ENCODE measurements at places on chromosomes 3 and 15. TPM values are rescaled to one million over a fixed set of nuclear protein-coding genes. Genes with fewer than 3 reads are reported as not detected.

GRCh38 chr15:60945196-60945595 lies 283.9 kb downstream of the RORA start:
- no peak overlapping the region for H3K27ac ChIP-seq
- H3K36me3 ChIP-seq = no peaks in the 10 kb centered on the region
- no peaks in the 10 kb centered on the region for H3K27me3 ChIP-seq
- no peak for DNase-seq
- H3K4me3 ChIP-seq = no peak overlapping the region

DNA sequence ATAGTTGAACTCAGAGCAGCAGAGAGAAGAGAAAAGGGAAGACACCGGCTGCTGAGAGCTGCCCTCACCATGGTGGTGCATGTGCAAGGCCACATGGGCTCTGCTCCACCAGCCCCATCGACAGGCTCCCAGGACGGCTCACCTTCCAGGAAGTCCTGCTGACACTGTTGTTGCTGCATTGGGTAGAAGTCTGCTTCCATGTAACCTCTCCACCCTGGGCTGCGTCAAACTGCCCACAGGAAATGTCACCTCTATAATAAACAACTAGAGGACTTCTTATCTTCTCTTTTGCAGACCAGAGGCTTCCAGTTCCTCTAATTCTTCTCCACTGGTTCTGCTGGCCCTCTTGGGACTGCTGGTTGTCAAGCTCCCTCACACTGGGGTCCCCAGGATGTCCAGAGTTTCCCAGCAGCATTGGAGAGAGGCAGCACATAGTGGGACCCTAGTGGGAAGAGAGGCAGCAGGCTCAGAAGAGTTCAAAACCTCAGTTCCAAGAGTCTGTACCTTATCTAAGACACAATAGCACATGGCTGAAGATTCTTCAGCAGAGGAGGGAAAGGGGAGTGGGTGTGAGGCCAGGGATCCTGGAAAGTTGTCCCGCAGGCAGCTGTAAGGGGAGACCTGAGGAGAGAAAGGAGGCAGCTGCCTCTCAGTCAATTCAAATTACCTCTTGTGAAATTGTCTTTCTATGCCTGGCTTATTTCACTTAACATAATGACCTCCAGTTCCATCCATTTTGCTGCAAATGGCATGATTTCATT lies 5.8 kb upstream of the CCR3 start:
- no peaks in the 10 kb centered on the region for H3K36me3 ChIP-seq
- H3K4me3 ChIP-seq = no peak overlapping the region
- H3K27ac ChIP-seq = no peak overlapping the region

- no peak overlapping the region for H3K4me3 ChIP-seq
- H3K36me3 ChIP-seq = no peaks in the 10 kb centered on the region
- DNase-seq = no peak
- peaks cover 6% of the 10 kb centered on the region for H3K4me1 ChIP-seq
Measured at GRCh38 chr3:53078656-53079055, 32.8 kb upstream of the SFMBT1 start.

- peaks cover 3% of the 10 kb centered on the region for H3K4me1 ChIP-seq
- H3K27ac ChIP-seq = no peak overlapping the region
- H3K4me3 ChIP-seq = no peak overlapping the region
- DNase-seq = no peak
- H3K36me3 ChIP-seq = no peaks in the 10 kb centered on the region
- H3K27me3 ChIP-seq = no peaks in the 10 kb centered on the region
Measured at GRCh38 chr15:38307251-38307650, 54.6 kb downstream of the SPRED1 start.

- no peaks in the 10 kb centered on the region for H3K27me3 ChIP-seq
- H3K27ac ChIP-seq = no peak overlapping the region
- no peaks in the 10 kb centered on the region for H3K36me3 ChIP-seq
- DNase-seq = no peak
- H3K4me1 ChIP-seq = no peaks in the 10 kb centered on the region
Measured at GRCh38 chr3:108847187-108847586, 24.6 kb downstream of the TRAT1 start.

DNA sequence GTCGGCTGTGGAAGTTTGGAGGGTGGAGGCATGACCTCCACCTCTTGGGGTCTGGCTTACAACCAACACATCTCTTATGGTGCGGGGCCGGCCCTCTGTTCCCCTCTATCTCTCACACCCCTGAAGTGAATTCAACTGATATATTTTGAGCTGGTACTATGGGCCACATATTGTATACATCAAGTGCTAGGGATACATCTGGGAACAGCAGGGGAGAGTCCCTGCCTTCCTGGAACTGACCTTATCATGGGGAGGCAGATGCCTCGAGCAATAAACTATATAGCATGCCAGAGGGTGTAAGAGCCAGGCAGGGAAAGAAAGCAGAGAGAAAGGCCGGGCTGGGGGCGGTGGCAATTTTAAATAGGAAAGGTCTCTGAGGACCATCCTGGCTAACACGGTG lies 60.4 kb upstream of the TRPM1 start:
- no peak overlapping the region for H3K4me3 ChIP-seq
- no peaks in the 10 kb centered on the region for H3K27me3 ChIP-seq
- H3K4me1 ChIP-seq = no peaks in the 10 kb centered on the region
- peak; percentile 84 for DNase-seq
- H3K36me3 ChIP-seq = no peaks in the 10 kb centered on the region

DNA sequence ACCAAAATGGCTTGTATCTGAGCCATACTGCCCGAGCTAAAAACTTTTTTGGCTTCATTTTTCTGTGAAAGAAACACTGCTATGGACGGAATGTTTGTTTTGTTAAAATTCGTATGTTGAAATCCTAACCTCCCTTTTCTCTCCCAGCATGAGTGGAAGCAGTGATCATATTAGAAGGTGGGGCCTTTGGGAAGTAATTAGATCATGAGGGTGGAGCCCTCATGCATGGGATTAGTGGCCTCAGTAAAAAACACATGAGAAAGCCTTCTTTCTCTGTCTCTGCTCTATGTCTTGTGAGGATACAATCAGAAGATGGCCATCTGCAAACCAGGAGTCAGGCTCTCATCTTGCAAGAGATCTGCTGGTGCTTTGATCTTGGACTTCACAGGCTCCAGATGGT lies 7.4 kb upstream of the FNDC3B start:
- H3K27me3 ChIP-seq = no peaks in the 10 kb centered on the region
- DNase-seq = no peak
- no peaks in the 10 kb centered on the region for H3K4me1 ChIP-seq
- no peak overlapping the region for H3K4me3 ChIP-seq

DNA sequence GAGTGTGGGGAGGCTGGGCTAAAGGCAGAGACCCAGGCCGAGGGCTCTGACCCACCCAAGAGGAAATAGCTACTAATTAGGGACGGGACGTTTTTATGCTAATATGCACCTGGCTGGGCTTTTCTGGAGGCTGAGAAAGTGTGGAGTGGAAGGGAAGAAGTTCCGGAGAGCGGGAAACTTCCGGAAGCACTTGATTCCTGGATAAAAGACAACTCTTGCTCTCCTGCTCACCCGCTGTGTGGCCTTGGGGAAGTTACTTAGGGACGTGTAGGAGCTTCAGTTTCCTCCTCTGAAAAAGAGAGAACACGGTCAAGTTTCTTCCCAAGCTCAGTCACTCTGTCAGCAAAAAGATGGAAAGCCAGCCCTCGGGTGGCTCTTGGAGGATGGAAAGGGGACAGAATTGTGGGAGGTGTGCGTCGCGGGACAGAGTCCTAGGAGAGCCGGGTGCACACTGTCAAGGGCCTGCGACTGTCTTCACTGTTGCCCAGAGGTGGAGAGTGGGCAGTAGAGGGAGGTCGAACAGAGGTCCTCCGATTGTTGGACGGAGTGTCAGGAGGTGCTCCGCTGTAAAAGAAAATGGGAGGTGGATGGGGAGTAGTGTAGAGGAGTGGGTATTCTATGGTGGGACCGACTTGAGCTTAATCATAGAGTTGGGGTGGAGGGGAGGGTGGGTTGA lies 43.2 kb downstream of the EPHB3 start:
- peaks cover 40% of the 10 kb centered on the region for H3K4me1 ChIP-seq
- H3K27ac ChIP-seq = no peak overlapping the region
- no peaks in the 10 kb centered on the region for H3K36me3 ChIP-seq
- peaks cover 34% of the 10 kb centered on the region for H3K27me3 ChIP-seq

- H3K36me3 ChIP-seq = no peaks in the 10 kb centered on the region
- no peaks in the 10 kb centered on the region for H3K27me3 ChIP-seq
- no peak for DNase-seq
- peaks cover 6% of the 10 kb centered on the region for H3K4me1 ChIP-seq
- H3K27ac ChIP-seq = no peak overlapping the region
Measured at GRCh38 chr3:193016437-193016901, 98.8 kb upstream of the MB21D2 start.

- peaks cover 23% of the 10 kb centered on the region for H3K4me1 ChIP-seq
- DNase-seq = no peak
- no peaks in the 10 kb centered on the region for H3K36me3 ChIP-seq
- H3K27me3 ChIP-seq = no peaks in the 10 kb centered on the region
Measured at GRCh38 chr3:11435440-11436165, 163.4 kb downstream of the ATG7 start.

PCOLCE2 gene
- total RNA-seq = 53.6 TPM

SCAANT1 gene
- not detected for total RNA-seq

SLC38A3 gene
- total RNA-seq = not detected

PAQR9 gene
- not detected for total RNA-seq

TIGIT gene
- total RNA-seq = not detected

Data from esophagus muscularis mucosa (tissue), 4 donors.